ENCODE measurements at places on chromosomes 6 and 20.

GRCh38 chr6:10418862-10419748, 4.2 kb upstream of the TFAP2A start:
- DNase-seq = no peak

DNA sequence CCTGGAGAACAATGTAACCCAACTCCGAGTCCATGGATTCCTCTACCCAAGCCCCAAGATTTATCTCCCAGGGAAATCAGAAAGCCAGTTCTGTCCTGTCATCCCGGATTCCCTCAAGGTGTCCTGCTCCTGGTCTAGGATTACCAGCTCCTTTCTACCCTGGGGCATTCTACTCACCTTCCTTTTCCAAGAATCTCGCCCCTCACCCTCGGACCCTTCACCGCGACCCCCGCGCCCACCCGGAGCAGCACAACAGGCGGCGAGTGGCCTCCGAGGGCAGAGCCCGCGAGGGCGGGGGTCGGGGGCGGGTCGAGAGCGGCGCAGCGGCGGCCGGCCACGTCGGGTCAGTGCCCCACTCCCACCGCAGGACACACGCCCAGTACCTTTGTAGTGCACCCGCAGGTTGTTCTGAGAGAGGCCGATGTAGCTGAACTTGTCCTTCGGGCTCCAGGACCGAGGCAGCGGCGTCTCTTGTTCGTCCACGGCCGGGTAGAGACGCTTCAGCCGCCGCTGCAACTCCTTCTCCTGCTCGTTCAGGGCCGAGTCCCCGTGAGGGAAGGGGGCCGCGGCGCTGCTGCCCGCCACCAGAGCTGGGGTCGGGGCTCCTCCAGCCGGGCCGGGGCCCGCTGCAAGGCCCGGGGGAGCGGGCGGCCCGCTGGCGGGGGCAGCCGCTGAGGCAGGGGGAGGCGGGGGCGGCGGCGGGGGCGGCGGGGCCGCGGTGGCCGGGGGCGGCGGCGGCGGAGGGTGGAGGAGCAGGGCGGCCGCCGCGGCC, 897 bp downstream of the RANBP9 start:
- DNase-seq = no peak

DNA sequence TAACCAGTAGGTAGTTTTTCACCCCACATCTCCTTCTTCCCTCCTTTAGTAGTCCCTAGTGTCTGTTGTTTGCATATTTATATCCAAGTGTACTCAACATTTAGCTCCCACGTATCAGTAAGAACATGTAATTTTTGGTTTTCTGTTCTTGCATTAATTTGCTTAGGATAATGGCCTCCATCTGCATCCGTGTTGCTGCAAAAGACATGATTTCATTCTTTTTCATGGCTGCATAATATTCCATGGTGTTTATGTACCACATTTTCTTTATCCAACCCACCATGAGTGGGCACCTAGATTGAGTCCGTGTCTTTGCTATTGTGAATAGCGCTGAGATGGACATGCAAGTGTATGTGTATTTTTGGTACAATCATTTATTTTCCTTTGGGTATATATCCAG, 306.8 kb downstream of the NKAIN2 start:
- DNase-seq = no peak

GRCh38 chr6:18997375-18997826, 610.3 kb downstream of the RNF144B start:
- DNase-seq = no peak

GRCh38 chr6:126923807-126924206, 194.7 kb upstream of the RSPO3 start:
- DNase-seq = no peak

GRCh38 chr6:17066610-17067009, 35.2 kb upstream of the STMND1 start:
- no peak for DNase-seq

GRCh38 chr20:41175727-41176330, 38.5 kb downstream of the PLCG1 start:
- no peak for DNase-seq

- no peak for DNase-seq
These were observed 319.4 kb downstream of the CD109 start for GRCh38 chr6:74015427-74015826.

DNA sequence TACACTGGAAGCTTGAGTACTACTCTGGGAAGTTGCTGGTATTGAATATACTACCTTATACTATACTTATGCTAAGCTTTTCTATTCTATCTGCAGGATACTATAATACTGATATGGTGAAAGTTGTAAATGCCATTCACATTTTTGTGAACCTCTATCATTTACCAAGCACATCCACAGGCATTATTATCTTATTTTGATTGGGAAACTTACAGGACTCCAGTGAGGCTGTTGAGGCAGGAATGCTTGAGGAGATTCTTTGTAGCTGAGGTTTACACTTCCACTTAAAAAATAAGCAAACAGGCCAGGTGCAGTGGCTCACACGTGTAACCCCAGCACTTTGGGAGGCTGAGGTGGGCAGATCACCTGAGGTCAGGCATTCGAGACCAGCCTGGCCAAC, 442.9 kb downstream of the QKI start:
- no peak for DNase-seq

DNA sequence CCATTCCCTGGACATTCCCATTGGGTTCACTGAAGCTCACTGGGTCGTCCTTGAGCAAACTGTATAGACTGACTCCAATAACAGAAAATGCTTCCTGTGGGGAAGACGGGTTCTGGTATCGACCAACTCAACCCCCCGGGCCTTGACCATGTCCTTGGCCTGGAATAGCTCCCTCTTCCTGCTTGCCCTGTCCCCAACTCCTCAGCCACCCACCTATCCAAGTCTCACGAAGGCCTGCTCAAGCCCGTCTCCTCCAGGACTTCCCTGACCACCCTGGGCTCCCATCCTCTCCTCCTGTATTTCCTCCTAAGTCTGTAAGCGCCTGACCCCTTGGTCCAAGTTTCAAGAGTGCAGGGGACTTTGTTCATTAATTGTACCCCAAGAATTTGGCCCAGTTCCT, 2.8 kb upstream of the HMGA1 start:
- no peak for DNase-seq

DNA sequence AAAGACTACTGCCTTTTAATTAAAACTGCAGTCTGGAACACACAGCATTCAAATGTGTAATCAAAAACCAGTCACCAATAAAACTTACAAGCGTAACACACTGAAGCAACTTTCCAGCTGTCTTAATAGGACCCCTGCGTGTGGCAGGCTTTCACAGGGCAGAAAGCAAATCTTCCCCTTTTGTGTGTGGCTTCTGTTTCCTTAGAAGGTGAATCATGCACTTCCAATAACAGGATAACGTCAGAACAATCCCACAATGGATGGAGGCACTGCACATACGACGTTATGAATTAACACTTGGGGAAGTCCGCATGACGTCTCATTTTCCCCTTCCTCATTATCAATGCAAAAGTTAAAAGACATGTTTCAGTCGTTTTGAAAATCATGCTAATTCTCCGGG, 44.8 kb downstream of the INSM1 start:
- peak; percentile 7 for DNase-seq

- DNase-seq = no peak
These were observed 2.0 kb downstream of the SRXN1 start for GRCh38 chr20:650954-651353.

DNA sequence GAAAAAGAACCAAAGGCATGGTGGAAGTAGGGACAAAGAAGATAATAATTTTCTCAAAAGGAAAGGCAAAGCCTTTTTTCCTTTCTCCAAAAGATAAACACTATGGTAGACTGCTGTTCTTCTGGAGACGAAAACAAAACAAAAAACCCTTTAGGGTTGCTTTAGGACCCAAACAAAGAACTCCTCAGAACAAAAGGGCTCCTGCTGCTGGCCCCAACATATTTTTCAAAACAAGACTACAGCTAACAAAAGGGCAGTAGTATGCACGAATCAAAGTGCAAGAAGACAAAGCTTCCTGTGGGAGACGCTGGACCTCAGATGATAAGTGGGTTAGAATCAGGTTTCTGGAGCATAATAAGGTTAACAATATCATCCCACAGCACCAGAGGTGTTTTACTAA, 15.8 kb downstream of the NCOA5 start:
- no peak for DNase-seq

DNA sequence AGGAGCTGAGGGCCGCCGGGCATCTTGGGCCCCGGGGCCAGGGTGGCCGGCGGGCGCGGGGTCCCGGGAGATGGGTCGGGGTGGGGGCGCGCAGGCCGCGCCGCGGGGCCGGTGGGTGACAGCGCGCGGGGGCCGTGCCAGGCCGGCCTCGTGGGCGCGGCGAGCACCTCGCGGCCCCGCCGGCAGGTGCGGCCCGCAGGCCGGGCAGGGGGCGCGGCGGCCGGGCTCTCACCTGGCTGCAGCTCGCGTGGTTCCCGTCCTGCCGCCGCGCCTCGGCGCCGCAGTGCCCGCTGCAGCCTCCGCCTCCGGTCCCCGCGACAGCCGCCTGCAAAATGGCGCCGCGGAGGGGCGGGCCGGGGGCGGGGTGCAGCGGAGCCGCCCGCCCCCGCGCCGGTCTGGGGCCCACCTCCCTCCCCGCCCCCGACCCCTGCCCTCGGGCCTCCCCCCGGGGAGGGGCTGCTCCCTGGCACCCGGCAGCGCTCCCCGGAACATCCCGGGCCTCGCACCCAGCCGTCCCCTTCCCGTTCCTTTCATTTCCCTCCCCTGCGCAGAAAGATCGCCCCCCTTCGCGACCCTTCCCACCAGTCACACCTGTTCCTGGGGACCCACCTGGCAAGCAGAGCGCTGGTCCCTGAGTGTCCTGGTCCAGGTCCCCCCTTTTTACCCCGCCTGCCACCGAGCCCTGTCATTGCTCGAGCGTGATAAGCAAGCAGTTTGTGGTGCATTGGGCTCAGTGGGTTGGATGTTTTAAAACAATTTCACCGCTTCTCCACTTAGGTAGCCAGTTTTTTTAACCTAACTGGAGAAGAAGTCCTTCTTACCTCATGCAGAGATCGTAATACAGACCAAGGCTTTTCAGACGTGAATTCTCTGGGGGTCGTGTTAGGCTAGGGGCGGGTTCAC, at the start of gene SLC23A2:
SLC23A2 (minus strand) TSS at position 337 of the 903 bp plus-strand sequence. CDS start 68,948 bp downstream, outside the sequence.
- DNase-seq = peak; percentile 46

DNA sequence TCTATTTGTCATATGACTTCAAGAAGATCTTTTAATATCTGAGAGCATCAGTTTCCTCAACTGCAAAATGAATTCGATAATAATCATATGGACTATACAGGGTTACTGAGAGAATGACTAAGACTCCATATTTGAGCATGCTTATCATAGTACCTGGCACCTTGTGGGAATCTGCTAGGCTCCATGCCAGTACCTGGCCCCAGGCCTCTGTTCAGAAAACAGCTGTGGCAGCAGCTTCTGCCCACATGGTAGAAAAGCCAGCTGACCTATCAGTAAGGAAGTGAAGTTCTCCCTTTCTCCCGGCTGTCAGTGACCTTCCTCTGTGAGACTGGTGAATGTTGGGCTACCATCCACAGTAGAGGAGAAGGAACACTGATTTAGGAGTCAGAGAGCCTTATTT, 574.9 kb upstream of the CHD6 start:
- no peak for DNase-seq

GRCh38 chr6:12886961-12887775, 170.6 kb downstream of the PHACTR1 start:
- no peak for DNase-seq

DNA sequence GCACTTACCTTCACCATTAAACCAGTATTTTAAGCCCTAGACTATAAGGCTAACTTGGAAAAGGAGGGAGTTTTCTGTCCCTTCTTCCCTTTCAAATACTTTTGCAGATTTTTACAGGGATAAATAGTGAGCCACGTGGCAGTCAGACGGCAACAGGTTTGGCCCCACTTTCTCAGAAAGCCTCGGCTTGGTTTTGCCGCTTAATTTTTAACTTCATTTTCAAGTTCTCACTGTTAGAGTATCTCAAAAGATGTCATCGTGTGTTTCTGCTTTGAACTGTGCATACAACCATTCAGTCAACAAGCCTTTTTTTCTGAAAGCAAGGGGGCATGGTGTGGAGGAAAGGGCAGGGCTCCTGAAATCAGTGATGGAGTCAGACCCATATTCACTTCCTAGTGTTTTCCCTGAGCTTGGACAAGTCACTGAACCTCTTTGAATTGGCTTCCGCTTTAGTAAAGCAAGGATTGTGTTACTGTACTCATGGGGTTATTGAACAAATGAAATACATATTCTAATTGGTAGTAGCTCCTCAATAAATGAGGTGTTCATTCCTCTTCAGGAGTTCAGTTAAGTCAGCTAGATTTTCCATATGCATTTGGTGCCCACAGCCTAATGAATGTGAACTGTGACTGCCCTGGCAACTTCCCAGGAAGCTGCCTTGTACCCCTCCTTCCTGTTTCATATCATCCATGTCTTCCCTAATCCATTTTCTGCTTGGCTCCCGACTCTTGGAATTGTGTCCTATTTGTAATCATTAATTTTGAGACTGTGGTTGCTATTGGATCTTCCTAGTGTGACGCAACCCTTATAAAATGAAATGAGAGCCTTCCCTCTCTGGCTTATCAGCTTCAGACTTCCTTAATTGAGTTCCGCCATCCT, at the start of gene SLC17A2:
SLC17A2 (minus strand) TSS at position 160 of the 879 bp plus-strand sequence. CDS start 4,895 bp downstream, outside the sequence.
- DNase-seq = no peak

- DNase-seq = no peak
These were observed 107.8 kb downstream of the MAP3K5 start for GRCh38 chr6:136684466-136684865.

- no peak for DNase-seq
These were observed 56.3 kb upstream of the EMILIN3 start for GRCh38 chr20:41422953-41423352.

DNA sequence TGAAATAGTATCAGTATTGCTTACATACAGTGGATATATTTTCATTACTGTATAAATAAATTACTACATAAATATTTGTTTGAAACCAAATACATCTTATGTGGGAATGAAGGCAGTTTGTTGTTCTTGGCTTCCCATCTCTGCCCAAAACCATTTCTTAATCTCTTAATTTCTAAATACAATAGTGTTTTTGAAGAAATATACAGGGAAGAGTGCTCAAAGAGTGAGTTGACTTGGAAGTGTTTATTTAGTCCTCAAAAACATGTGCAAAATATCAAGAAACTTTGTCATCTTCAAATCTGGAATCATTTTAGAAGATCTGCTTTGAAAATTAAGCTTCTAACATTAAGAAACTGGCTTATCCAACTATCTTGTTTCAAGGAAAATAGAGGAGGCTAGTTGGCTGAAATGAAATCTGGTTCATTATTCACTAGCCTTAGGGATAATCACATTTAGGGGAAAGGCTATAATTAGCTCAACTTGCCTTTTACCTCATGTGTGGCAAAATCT, 259.8 kb upstream of the FLRT3 start:
- no peak for DNase-seq

GRCh38 chr6:166313255-166314070, 5.3 kb upstream of the PRR18 start:
- DNase-seq = no peak

Data from activated T-cell treated with anti-CD3 and anti-CD28 coated beads for 24 hours (primary cell).